Testis (tissue), 5 donors: ENCODE measurements at places on chromosomes 13 and 19.

- no peak for DNase-seq
These were observed 17.0 kb upstream of the LPAR6 start for GRCh38 chr13:48429886-48430285.

GRCh38 chr19:45448887-45449299, 18.9 kb upstream of the FOSB start:
- no peak for DNase-seq

DNA sequence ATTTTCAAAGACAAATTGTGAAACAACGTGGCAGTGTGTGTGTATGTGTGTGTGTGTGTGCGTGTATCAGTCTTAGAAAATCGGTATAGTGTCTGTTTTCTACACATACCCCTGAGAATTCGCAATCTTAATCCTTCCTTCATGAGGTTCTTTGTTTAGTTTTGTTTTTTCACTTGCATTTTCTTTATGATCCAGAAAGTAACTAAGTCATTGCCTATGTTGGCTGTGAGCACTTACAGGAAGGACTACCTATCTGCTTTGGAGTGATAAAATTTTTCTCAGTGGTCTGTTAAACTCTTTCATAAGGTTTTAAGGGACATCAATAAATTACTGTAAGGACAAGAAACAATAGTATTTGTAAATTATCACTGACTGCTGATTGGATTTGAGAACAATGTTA, 1587.1 kb downstream of the PCDH9 start:
- DNase-seq, result no peak

DNA sequence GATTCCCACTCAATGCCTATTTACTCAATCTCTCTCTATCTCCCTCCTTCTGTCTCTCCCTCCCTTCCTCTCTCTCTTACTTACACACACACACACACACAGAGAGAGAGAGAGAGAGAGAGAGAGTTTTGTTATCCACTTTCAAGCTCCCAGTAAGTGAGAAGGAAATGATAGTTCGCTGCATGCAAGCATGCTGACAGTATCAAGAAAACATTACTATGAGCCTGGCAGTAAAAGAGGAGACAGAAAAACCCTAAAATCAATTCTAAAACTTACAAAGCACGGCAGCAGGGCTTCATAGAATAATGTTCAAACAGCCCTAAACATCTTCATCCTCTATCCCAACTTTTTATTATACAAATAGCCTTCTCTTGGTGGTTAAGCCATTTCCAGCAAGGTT, 171.9 kb downstream of the FOXO1 start:
- DNase-seq, result no peak

GRCh38 chr19:3374369-3375112, 8.2 kb downstream of the NFIC start:
- DNase-seq, result peak; percentile 77

GRCh38 chr13:21673789-21674489, 3.1 kb downstream of the FGF9 start:
- peak; percentile 62 for DNase-seq

GRCh38 chr19:8158411-8159074, 9.2 kb upstream of the FBN3 start:
- peak; percentile 75 for DNase-seq

DNA sequence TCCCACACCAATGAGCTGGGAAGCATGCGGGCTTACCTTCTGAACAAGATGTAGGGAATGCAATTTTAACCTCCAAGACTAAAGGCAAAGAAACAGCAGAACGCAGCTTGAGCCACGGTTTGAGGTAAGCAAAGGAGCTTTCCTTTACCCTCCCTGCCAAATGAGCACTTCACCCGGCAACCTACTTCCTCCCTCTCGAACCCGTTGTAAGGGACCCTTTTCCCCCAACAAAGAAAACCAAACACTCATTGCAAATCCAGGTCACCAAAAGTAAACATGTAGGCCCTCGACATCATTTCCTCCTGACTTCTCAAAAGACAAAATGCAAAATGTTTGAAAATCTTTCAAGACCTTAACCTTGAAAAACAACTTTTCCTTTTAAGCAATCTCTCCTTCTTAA, 65.3 kb downstream of the ABCC4 start:
- DNase-seq, result no peak

GRCh38 chr19:30063650-30064347, 121.8 kb downstream of the URI1 start:
- peak; percentile 12 for DNase-seq
